ENCODE measurements at places on chromosomes 11 and 22.
A peak's percentile ranks its signal among the peaks of the same experiment; 100 is the strongest.

DNA sequence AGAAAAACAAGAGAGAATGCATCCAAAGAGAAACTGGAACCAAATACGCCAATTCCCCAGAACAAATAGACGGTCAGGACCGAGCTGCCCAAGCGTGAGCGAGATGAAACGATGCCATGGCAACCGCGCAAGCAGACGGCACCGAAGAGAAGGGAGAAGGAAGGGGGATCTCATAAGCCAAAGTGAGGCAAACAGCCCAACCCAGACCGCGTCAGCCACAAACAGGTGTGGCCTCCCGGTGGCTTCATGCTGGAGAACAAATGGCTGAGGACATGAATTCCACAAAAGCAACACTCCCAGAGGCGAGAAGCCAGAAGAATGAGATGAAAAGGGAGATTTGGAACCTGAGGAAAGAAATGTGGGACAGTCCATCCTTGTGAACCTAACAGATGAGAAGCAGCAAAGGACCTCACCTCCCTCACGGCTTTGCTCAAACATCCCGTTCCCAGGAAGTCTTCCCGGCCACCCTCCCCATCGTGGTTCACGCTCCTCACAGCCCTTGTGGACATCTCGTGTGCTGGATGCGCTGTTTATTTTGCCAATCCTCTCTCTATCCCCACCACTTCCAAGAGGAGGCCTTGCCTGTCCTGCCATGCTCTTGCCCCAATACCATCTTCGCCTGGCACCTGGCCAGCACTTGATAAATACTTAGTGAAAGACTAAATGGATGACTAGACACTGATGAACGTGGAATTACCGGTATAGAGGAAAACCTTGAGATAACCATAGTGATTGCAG lies 89.1 kb upstream of the RTL6 start:
- no peak for DNase-seq

DNA sequence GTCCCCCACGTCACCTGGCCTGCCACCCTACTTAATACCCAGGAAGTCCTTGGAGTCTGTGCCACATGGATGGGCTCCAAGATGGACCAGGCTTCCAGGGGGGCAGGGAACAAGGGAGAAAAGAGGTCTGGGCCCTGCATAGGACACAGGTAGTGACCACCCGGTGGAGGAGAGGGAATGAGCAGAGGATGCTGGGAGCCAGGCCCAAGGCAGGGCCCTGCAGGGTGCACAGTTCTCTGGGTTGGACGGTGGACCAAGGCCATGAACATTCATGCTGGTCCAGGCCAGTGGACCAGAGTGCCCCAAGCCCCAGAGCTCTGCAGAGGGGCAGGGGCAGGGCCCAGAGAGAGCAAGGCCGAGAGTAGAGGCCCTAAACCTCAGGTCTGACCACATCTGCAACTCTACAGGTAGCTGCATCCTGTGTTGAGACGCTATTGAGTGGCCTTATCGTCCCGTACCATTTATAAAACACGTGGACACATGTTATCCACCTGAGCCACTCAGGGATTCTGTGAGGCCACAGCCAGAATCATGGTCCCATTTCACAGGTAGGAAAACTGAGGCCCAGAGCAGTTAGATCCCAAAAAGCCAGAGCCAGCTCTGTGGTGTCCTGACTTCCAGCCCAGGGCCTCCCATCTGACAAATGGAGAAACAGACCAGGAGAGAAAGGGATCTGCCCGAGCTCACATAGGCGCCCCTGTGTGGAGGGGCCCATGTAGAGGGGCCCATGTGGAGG lies 46.4 kb downstream of the IGLL5 start:
- DNase-seq: no peak

GRCh38 chr11:579830-580601 lies 3.7 kb downstream of the PHRF1 start:
- no peak for DNase-seq

DNA sequence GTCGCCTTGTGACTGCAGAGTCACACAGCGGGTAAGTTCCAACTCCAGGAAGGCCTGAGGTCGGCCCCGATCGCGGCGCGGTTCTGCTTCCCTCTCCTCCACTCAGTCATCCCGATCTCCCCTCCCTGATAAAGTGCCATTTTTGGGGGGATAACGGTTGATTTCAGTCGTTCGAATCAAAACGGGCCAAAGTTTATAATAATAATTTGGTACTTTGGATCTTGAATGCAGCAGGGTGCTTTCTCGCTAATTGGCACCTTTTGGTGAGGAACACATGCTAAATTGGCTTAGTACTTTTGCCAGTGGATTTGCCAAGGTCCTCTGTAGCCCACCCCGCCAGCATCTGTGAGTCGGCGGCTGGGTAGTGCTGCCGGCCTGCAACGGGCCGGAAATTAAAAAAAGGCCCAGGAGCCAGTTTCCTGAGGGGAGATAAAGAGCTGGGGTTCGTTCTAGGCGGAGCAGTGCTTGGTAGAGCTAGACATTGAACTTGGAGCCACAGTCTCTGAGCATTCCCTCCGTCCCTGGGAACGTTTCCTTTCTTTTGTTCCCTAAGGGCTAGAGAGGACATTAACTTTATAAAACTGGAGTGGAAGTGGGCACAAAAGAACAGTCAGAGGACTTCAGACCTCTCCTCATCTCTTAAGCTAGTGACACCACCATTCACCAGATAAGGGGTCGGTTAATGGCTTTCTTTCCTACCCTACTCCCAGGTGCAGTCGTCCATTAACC lies 997 bp downstream of the UBE2L3 start:
- no peak for DNase-seq

- DNase-seq: no peak
Observed at GRCh38 chr11:99184146-99184545, 163.4 kb downstream of the CNTN5 start.

- DNase-seq: peak; percentile 50
Observed at GRCh38 chr11:63888170-63889086, 28.5 kb downstream of the RCOR2 start.

GRCh38 chr11:65590240-65590738 lies 5.3 kb downstream of the KCNK7 start:
- no peak for DNase-seq

DNA sequence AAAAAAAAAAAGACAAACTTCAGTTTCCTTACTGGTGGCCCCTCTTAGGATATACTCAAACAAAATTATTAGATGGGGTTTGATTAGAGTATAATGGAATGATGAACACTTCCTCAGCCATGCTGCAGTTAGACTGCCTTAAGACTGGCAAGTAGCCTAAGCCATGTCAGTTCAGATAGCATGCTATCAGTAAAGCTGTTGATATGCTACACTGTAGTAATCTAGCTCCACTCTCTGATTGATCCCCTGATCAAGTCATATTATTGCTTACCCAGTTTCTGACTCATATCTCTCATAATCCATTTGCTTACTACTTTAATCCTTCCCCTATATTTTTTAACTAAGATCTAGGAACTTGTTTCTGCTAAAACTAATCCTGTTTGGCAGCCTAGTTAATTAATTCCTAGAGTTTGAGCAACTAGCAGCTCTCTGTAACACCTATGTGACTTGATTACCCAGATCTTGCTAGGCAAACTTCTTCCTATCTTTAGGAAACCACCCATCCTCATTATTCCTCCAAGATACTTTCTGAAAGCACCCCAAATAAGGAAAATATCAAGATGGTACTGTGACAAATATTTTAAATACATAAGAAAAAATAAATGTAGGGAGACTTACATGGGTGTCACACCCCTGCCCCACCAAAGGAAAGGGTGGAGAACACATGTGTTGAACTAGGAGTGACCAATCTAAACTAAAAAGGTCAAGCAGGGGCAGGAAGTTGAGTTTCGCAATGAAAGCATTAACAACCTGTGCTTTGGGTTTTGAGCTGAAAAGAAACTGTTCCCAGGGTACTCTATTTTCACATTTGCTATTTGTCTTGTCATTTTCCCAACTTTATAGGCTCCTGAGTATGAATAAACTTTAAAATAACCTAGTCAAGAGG lies 43.2 kb downstream of the PIK3C2A start:
- no peak for DNase-seq

DNA sequence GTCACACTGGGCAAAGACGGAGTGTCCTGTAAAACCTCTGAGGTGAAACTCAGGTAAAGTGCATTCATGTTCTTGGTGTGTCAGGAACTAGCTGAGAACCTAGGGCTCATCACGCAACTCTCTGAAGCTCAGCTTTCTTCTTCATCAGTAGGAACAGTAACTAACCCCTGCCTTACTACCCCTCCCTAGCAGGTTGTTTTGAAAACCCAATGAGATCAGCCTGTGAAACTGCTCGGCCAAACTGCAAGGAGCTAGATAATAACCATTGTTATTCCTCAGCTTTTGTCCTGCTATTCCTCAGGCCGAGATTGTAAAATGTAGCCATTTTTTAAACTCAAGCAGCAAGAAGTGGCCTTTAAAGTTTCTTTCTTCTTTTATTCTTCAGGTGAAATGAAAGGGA lies 9.8 kb upstream of the FJX1 start:
- DNase-seq: no peak

GRCh38 chr11:69211540-69211919 lies 55.8 kb downstream of the SMIM38 start:
- no peak for DNase-seq

GRCh38 chr11:59854871-59855270 lies 9.6 kb upstream of the CBLIF start:
- DNase-seq: no peak

- DNase-seq: peak; percentile 48
Observed at GRCh38 chr22:30196141-30196879, 50.2 kb downstream of the LIF start.

DNA sequence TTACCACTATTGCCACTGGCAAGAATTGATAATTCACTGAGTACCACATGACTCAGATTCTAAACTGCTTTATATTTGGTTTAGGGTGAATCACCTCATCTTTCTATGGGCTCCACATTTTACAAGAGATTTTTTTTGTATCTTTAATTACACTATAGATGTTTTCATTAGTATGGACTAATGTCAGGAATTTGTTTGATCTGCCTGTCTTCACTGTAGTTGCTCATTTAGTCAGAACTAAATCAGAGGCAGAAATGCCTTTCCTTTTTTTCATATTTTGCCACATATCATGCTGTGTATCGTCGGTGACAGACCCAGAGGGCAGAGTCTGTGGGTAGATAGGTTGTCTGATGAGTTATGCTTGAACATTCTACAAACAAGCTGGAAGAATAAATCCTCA lies 524.1 kb downstream of the METTL15 start:
- no peak for DNase-seq

GRCh38 chr11:125371431-125371935 lies 124.6 kb downstream of the FEZ1 start:
- DNase-seq: no peak

- no peak for DNase-seq
Observed at GRCh38 chr11:86595451-86595850, 77.0 kb downstream of the ME3 start.

DNA sequence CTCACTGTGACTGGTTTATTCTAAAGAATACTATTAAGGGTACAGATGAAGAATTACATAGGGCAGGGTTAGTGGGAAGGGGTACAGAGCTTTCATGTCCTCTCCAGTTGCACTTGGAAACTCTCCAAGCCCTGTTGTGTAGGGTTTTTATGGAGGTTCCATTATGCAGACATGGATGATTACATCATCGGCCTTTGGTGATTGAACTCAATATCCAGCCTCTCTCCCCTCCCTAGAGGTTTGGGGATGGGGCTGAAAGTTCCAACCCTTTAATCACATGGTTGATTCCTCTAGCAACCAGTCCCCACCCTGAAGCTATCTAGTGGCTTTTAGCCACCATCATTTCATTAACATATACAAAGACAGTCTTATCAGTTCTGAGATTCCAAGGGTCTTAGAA lies 472.6 kb downstream of the BUD13 start:
- DNase-seq: no peak

DNA sequence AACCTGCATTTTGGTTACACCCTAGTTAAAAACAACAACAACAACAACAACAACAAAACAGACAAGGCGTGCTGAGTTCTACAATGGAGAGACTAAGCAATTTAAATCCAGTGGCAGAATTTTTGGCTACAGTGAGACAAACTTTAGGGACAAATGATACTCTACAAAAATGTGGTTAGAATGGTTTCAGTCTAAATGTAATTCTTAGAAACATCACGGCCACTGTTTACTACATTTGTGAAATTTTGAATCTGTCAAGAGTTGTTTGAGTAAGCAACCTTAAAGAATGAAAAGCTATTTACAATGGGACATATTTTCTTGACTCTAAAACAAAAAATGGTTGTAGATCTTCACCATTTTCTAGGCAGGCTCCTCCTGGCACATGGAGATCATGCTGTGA lies 259.4 kb downstream of the SWAP70 start:
- no peak for DNase-seq

- no peak for DNase-seq
Observed at GRCh38 chr11:57681168-57681567, 13.3 kb downstream of the ZDHHC5 start.

DNA sequence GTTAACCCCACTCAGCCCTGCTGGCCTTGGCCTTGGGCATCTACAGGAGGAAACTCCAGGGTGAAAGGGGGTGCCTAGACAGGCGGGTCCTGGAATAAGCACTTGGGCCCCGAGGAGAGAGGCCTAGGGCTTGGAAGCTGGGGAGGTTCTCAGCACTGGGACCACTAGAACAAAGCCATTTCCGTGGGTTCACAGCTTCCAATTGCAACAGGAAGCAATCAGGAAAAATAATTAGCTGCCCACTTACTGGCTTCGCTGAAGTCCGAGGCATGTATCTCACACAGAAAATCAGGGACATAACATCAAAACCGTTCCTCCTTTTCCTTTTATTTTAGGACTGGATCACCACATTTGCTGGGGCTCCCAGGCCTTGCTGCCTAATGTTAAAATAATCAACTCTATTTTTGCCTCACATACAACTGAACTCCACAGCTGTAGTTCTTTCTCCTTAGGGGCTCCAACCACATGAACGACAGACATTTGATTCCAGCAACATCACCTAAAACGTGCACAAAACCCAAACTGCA lies 161.1 kb upstream of the GRK3 start:
- no peak for DNase-seq

DNA sequence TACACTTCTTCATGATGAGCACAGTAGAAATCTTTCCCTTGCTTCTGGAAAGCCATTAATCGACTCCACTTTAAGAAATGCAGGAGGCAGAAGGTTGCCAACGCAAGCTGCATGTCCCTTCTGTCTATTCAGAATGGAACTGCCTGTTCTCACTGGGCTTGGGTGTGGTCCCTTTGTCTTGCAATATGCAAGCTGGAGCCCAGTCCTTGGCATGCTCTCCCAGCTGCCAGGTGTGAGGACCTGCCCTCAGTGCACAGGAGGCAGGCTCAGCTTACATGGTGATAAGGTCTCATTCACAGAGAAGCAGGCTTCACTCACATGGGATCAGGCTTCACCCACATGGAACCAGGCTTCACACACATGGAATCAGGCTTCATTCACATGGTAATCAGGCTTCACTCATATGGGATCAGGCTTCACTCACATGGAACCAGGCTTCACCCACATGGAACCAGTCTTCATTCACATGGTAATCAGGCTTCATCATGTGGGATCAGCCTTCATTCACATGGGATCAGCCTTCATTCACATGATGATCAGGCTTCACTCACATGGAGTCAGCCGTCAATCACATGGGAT lies 59.2 kb upstream of the USP47 start:
- no peak for DNase-seq

GRCh38 chr11:88415495-88415894 lies 78.0 kb upstream of the CTSC start:
- DNase-seq: no peak

Data from stimulated activated CD4-positive, alpha-beta T cell treated with anti-CD3 and anti-CD28 coated beads, Interleukin-4, amount 100 ng/mL, for 1 hour (primary cell).